Stimulated activated CD4-positive, alpha-beta T cell treated with anti-CD3 and anti-CD28 coated beads, Interleukin-1b, Interleukin-23, amount 100 ng/mL, for 48 hours (primary cell): ENCODE measurements at places on chromosomes 2 and 18.

DNA sequence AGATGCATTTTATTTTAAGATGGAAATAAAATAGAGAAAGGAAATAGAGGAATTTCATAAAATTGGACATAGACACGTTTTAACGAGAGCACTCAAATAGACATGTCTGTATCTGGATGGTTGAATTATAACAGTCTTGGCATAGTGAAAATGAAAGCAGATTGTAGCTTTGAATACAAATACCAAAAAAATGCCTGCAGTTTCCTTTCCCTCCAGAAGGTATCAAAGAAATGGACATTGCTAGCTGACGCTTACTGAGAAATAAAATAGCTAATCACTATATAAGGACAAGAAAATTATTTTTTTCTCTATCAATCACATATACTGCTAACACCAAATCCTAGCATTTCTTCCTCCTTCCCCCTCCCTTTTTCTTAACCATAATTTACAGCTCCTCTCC is 11.4 kb upstream of the MAPRE2 start:
- DNase-seq, result no peak

GRCh38 chr18:54939361-54939917 is 19.8 kb downstream of the CCDC68 start:
- no peak for DNase-seq

DNA sequence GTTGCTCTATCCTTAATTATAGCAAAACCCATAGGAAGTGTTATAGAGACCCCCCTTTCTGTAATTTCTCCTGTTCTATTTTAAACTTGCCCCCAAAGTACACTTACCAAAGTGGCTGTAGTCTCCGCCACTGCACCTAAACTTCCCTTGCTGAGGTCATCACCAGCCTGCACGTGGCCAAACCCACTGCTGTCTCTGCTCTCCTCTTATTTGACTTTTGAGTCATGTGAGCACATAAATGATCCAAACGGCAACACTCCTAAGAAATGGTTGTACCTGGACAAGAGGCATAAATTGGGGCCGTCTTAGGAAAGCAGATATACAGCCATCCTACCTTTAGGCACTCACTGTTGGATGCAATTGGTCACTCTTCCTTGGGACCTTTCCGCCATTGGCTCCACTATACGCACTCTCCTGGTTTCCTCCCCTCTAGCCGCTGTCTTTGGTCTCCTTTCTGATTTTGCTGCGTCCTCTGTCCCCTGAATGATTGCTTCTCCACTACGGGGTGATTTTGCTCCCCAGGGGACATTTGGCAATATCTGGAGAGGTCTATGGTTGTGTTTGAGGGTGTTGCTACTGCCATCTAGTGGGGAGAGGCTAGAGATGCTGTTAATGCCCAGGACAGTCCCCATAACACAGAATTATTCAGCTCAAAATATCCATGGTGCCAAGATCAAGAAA is 19.2 kb upstream of the IL36G start:
- DNase-seq, result peak; percentile 34

DNA sequence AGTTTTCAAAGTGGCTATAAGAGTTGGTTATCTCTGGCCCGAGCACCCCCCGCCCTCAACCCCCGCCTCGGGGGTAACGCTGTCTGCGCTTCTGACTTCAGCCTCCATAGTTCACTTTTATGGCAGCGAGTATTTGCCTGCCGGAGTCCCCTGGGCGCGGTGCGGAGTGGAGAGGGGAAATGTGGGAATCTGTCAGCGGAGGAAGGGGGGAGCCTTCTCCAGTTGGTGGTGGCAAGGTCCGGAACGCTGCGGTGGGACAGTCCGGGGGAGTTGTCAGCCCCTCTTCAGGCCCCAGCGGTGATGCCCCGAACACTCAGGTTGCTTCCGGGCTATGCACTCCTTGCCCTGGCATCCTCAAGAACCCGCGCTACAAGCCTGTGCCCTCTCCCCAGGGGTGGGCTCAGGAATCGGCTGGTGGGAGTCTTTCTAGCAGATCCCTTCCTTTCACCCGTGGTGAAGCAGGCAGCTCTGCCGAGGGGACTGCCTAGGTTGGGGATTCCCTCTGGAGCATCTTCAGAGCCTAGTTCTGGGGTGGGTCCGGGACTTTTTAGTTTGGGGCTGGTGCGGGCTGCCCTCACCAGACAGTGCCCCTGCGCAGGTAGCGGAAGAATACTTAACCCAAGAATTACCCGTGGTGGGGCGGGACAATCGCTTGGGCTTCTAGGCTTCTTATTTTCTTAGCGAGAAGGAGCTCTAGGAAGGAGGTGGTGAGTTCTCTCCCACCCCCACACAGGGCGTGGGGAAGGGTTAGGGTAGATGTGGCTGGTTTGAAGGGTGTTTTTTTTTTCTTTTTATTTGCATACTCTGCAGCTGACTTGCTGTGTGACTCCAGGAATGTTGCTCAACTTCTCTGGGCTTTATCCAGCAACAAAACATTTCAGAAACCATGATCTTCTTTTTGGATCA is 1.6 kb downstream of the ATOH8 start:
- no peak for DNase-seq

DNA sequence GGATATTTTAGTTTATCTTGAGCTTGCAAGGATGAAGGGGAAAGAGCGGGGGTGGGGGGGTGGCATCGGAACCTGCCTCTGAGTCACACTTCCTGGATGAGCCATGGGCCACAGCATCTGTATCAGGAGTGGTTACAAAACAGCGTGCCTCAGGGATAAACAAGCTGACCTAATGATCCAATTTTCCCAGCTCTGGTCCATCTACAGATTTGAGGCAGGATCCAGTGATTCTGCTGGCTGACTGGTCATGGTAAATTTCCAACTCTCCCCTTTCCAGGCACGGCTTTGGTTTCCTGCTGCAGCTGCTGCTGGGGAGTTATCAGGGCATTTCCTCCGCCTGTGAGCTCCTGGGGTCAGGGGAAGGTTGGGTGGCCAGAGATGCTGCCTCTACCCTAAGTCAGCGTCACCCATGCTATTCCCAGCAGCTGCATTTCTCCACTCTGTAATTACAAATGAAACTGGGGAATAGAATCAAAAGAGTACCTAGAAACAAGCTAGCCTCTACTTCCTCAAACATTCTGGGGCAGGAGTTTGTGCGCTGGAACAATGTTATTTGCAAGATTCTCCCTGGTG is 4.7 kb upstream of the HPCAL1 start:
- peak; percentile 50 for DNase-seq

DNA sequence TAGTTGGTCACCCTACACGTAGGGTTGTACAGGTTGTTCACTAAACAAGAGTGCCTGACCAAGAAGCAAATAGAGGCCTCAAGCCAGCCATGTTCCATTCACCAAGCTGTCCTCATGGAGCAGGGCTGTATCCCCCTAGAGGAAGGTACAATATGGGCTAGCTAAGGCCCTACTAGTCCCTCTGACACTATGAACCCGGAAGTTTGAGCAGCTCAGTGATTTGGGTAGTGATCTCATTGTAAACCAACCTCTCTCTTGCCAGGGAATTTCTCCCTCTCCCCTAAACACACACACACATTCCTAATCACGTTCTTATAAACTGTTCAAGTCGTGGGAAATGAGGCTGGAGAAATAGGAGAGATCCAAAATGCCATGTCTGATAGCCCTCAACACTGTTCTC is 6.7 kb upstream of the CYS1 start:
- DNase-seq, result no peak

DNA sequence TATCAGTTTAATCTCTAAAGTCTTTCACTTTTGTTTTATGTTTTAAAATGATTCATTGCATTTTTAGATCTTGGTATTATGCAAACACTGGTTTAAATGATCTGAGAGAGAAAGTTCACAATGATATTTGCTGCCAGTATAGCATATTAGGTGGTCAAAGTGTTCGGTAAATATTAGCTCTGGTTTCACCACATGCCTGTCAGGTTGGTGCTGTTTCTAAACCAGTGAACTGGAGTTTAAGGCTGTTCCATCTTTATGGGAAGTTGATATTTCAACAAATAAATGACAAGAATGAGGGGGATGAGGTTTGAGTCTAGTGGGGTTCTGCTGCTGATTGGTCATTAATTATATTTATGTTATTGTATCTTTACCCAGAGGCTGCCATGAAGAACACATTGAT is 436.4 kb downstream of the DCDC2C start:
- DNase-seq, result no peak

DNA sequence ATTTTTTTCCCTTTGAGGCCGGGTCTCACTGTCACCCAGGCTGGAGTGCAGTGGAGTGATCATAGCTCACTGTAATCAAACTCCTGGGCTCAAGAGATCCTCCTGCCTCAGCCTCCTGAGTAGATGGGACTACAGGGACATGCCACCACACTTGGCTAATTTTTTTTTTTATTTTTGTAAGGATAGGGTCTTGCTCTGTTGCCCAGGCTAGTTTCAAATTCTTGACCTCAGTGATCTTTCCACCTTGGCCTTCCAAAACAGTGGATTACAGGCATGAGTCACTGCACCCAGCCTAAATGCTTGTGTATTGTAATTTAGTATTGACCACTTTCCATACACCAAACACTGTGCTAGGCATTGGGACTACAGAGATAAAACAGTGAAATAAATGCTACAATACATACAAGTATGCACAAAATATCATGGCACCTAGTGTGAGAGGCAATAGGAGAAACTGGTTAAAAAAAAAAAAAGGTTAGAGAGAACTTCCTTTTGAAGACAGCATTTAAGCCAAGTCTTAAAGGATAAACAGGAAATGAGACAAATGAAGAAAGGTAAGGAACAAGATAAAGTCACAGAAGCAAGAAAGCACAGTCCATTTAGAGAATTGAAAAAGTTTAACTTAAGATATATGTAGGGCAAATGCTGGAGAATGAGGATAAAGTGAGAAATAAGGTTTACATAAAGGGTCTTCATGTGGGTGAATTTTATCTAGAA is 113.4 kb downstream of the GORASP2 start:
- no peak for DNase-seq

DNA sequence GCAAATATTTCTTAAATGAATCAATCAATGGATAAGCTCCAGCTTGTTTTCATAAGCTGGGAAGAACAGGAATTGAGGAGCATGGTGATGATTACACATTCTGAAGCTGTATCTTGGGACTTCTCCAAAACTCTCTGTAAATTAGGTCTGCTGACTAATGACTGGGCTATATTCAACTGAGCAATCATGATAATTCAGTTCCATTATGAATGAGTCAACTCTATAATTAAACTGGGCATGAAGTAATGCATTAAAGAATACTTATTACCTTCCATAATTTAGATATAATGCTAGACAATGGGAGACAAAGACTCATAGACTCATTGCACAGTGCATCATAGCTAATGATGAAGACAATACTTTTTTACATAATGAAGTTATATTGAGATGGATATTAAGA is 207.4 kb downstream of the CBLN2 start:
- no peak for DNase-seq

DNA sequence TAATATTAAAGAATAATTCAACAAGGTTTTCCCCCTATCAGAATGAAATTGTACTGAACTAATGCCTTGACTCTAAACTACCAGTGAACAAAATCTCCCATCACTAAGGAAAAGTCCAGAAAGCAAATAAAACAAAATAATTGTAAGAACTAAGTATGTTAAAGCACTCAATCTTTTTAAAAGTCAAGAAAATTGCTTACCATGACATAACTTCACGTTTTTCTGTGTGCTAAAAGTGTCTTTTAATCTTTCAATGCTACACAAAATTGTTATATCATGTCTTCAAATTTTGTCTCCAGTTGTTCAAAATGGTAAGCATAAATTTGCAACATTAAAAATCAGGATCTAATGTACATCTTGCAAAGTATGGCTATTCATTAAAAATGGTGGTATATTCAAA is 156.1 kb downstream of the BAZ2B start:
- no peak for DNase-seq

DNA sequence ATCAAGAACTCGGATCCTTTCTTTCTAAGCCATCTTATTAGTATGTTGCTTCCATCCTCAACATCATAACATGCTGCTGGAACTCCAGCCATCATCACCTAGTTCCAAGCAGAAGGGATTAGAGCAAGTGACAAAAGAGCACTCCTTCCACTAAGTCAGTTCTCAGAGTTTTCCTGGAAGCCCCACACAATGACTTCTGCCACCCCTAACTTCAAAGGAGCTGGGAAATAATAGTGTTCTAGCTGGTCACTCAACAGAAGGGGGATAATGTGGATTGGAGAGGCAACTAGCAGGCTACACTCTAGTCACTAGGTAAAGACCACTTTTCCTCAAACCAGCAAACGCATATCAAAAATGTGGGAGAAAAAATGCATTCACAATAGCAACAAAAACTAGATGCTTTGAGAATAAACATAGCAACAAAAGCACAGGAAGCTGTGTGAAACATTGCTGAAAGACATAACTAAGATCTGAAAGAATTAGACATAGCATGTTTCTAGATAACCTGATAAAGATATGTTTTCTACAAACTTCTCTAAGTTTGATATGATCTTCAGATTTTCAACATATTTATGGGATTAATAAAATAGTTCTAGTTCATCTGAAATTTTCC is 39.5 kb downstream of the COX7A2L start:
- DNase-seq, result no peak

DNA sequence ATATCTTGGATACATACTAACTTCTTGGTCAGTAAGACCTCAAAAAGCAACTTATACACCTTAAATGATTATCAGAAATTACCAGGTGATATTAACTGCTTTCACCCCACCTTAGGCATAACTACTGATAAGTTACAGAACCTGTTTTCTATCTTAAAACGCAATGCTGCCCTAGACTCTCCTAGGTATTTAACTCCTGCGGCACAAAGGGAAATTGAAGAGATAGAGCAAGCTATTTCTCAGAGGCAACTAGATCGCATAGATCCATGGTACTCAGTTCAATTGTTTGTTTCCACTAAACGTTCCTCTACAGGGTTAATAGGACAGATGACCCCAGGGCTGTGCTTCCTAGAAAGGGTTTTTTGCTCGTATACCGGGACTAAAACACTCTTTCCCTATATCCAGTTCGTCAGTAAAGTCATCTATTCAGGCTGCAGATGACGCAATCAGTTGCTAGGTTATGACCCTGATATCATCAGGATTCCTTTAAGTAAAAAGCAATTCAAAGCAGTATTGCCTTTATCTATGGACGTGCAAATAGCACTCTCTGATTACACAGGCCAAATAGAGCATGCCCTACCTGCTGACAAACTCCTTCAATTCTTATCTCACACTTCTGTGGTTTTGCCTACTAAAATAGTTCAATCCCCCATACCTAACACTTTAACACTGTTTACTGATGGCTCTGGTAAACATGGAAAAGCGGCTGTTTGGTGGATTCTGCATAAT is 62.3 kb upstream of the MYO3B start:
- DNase-seq, result no peak

DNA sequence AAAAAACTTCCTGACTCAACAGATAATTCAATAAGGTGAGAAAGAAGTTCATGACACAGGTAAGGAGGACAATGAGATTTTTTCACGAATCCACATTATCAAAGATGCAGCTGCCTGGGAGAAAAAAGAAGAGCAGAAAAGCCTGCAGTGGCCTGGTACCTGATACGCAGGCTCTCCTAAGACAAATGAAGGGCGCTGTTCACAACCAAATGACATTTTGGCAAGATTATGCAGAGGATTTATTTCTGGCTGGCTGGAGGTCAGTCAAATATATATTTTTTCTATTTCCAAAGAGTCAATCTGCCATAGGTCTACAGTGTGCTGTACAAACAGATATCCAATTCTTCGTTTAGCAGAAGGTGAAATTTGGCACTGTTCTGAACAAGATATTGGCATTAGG is 257.3 kb downstream of the STK39 start:
- DNase-seq, result no peak

GRCh38 chr2:144682248-144682647 is 162.3 kb upstream of the ZEB2 start:
- DNase-seq, result no peak
